ENCODE measurements at places on chromosomes 1 and 21.

- no peak for DNase-seq
Measured at GRCh38 chr21:37561506-37561905, 194.9 kb downstream of the DYRK1A start.

GRCh38 chr1:30313584-30313983, 409.8 kb downstream of the MATN1 start:
- no peak for DNase-seq

- no peak for DNase-seq
Measured at GRCh38 chr1:16120407-16120806, 35.5 kb downstream of the EPHA2 start.

- DNase-seq: no peak
Measured at GRCh38 chr1:24562625-24563024, 6.7 kb downstream of the NCMAP start.

- DNase-seq: no peak
Measured at GRCh38 chr1:221117548-221117951, 238.3 kb downstream of the HLX start.

DNA sequence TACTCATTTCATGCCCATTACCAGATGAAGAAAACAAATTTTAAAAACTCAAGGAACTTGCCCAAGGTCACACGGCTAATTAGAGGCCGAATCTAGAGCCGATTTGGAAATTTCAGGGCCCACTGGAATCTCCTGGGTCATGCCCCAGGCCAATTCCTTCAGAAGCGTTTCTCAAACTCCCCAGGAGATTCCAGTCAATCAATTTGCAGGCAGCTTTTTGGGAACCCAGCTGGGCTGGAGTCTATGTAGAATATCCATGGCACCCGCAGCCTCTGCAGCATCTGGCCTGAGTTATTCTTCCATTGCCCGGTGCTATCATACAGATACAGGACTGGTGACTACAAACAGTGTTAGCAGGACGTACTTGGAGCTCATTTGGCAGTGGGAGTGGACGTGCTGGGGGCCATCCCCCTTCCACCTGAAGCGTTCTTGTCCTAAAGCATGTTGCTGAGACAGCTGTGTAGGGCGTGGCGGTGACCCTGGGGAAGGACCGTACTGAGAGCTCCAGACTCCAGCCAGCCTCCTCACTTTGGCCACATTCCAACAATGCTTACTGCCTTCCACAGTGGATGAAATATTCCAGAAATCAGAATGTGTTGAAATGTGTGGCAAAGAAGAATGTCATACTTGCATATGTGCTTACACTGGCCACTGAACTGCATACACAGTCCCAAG, 38.3 kb downstream of the ABCG1 start:
- no peak for DNase-seq

GRCh38 chr1:117164209-117164608, 42.7 kb upstream of the TRIM45 start:
- no peak for DNase-seq

GRCh38 chr1:232209357-232209756, 420.6 kb downstream of the SIPA1L2 start:
- no peak for DNase-seq

DNA sequence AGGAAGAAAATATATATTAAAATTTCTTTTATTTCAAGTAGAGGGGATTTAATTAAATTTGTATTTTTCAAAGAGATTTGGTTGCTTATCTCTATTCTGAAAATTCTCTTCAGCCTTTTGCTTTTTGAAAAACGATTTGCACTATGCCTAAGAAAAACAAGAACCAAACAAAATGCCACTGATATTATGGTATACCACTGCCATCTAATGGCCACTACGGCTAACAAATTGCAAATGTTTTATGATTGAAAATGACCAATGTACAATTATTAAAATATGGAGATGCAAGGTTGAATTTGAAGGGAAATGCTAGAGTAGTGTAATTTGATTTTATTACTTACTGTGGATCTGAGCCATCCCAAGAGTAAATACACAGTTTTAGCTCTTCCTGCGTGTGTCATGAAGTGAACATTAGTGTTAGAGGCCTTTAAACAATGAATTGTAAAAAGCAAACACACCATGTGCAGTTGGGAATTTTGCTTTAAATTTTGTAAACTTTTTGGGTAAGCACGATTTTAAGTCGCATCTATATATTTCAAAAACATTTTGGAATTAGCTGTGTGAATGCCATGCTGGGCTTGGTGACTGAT, 137.4 kb upstream of the USP25 start:
- DNase-seq: peak; percentile 5

GRCh38 chr1:152191260-152191659, 32.2 kb upstream of the RPTN start:
- no peak for DNase-seq

GRCh38 chr1:186078245-186078644, 296.8 kb downstream of the TPR start:
- no peak for DNase-seq

DNA sequence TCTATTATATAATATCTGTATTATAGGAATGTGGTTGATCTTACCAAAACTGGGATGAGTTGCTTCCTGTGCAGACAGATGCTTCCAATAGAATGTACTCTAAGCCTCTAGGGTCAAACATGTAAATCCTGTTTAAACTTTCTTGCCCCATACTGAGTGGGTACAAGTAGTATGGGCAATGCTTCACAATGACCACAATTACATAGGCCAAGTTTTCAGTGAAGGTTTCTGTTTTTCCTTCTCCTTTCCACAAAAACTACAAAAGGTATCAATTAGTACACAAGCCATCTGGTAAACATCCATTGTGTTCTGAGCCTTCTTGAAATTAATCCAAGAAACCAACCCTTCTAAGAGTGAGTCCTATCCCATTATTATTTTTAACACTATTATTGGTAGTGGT, 16.8 kb downstream of the OTUD7B start:
- DNase-seq: no peak

GRCh38 chr1:147735423-147735822, 25.0 kb downstream of the GJA5 start:
- no peak for DNase-seq

GRCh38 chr1:199875856-199876255, 151.7 kb upstream of the NR5A2 start:
- DNase-seq: no peak

DNA sequence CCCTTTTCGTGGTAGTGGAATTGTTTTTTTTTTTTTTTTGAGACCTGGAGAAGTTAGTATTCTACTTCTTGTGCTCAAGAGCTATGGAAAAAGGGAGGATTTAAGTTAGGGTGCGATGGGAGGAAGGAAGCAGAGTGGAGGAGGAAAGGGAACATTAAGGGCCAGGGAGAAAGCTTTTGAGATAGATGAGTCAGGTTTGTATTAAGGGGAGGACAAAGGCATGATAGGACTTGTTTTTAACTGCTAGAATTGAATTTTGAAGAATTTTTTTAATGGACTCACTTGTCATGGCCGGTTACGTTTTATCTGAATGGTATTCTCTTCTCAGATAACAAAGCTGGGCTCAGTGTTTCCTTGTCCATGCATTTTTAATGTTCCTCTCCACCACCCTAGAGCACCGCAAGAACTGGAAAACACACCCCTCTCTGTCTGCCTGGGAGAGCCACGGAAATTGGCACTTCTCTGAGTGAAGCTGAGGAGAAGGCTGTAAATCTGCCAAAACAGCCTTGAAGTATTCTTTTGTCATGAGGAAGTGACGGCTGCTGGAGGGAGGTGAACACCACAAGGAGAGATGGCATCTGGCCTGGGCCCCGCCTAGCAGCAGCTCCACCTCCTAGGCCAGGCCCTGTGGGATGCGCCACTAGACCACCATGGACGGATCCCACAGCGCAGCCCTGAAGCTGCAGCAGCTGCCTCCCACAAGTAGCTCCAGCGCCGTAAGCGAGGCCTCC, 3.5 kb downstream of the NIPAL3 start:
- DNase-seq: no peak

DNA sequence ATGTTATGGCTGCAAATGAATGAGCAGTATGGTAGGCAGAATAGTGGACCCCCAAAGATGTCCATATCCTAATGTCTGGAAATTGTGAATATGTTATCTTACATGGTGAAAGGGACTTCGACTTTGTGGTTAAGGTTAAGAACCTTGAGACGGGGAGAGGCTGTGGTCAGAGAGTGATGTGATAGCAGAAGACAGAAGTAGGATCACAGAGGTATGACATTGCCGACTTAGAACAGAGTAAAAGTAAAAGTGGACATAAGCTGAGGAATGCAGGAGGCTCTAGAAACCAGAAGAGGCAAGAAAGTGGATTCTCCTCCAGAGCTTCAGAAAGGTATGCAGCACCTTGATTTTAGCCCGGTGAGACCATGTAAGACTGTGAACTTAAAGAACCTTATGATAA, 74.6 kb downstream of the CTH start:
- DNase-seq: no peak

DNA sequence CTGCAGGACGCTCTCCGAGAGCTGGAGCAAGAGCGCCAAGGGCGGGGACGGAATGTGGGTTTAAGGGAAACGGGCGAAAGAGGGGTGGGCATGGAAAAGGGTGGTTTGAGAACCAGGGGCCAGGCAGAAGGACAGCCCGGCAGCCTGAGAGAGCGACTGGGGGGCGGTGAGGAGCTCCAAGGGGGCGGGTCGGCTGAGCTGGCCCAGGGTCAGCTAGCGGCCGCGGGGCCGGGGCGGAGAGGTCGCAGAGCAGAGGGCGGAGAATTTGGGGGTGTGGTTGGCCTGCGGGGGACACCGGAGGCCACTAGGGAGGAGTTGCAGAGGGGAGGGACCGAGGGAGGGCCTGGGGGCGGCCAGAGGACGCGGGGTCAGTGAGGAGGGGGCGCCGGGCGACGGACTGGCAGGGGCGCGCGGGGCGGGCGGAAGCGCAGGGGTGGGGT, 54.7 kb downstream of the NDUFS5 start:
- DNase-seq: no peak

DNA sequence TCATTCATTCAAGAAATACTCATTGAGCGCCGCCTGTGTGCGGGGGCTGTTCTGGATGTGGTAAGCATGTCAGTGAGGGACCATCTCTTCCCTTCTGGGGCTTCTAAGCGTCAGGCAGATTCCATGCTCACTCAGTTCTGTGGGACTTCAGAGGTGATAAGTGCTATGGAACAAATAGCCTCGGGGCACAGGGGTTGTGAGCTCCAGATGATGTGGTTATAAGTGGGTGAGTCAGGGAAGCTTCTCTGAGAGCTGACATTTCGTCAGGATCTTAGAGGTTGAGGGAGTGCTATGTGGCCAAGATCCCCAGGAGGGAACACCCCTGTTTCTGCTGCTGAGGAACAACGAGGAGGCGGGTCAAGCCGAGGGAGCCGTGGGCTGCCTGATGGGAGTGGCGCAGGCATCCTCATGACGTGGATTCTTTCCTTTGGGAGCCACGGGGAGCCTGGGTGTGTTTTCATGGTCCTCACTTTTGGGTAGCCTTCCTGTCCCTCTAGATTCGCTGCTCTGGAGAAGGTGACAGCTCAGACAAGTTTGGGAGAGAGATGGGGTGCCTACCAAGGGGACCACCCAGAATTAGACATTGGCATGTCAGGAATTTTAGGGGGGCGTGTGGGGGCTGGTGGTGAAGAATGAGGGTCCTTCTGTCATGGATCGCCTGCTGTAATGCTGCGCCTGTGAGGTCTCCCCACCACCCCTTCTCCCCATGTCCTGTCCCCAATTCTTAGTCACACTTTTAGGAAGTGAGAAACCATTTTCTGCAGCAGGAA, 38.5 kb downstream of the HUNK start:
- DNase-seq: no peak

GRCh38 chr1:5151511-5151910, 497.1 kb downstream of the AJAP1 start:
- no peak for DNase-seq

DNA sequence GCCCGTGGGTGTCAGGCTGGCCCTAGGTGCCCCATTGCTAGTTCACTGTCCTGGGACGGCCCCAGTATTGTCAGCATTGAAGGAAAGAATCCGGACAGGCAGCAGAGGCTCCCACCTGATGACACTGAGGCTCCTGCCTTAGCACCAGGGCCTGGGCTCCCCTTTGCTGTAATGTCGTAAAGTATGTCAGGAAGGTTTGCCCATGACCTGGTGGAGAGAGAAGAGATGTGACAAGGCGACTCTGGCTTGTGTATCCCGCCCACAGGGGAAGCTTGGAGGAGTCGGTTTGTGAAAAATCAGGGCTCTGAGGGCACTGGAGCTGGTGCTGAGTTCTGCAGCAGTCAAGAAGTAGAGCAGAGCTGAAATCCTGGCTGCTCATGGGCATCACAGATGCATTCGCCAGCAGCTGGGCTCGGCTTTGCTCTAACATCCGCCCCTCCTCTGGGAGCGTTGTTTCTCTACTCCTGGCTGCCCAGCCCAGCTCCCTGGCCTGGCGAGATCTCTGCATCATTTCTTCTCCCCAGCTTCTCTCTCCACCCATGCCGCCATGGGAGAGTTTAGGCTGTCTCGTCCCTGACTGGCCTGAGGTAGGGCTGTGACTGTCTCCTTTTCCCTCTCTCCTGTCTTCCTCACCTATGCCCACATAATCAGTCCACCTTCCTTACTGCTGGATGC, 74.1 kb downstream of the ADARB1 start:
- no peak for DNase-seq

- no peak for DNase-seq
Measured at GRCh38 chr21:25191141-25191540, 416.1 kb downstream of the MRPL39 start.

GRCh38 chr1:116540088-116540487, 30.7 kb downstream of the CD58 start:
- DNase-seq: no peak

DNA sequence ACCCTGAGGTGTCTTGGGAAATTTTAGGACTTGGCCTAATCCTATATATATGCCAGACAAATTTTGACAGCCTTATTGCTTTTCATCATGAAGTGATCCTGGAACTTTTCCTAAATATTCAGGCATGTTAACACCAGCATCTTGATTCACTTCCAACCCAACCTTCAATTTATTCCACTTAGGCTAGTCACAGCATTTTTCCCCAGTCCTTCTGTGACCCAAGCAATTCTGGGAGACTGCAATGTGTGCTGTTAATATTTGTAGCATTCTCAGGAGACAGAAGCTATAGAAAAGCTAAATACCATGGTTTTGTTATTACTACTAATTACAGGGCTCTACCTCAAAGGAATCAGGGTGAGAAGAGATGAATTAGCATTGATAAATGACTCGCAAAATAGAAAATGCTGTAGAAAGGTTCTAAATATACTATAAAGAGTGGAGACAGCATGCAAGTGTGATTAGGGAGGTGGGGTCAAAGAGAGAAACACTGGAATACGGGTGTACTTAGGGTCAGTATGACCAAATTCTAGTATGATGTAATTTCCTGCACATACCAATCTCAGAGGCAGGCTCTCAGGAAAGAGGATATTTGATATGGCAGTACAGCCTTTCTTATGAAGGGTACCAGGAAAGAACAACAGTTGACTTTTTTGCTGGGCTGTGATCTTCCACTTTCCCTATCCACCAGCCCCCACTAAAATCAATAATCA, 29.1 kb downstream of the PRRX1 start:
- no peak for DNase-seq

All from HuH-7 (cell line).